SJSA1 (cell line): ENCODE measurements at places on chromosomes 13 and 19. TPM values are rescaled to one million over a fixed set of nuclear protein-coding genes. Genes with fewer than 3 reads are reported as not detected.

The KCNK6 gene
- 0.03 and 0.34 TPM in 2 replicates for total RNA-seq

- no peak for DNase-seq
These were observed 14.8 kb downstream of the DDX39A start for GRCh38 chr19:14404312-14404711.

The TECR gene
- total RNA-seq = 43.9 and 56.9 TPM in 2 replicates

- DNase-seq = no peak
These were observed 45.4 kb upstream of the CYP2B6 start for GRCh38 chr19:40945645-40946044.

The ZNF486 gene
- total RNA-seq = 0.13 and 1.2 TPM in 2 replicates
